LNCaP clone FGC (cell line): ENCODE measurements at places on chromosomes 6 and 20.

DNA sequence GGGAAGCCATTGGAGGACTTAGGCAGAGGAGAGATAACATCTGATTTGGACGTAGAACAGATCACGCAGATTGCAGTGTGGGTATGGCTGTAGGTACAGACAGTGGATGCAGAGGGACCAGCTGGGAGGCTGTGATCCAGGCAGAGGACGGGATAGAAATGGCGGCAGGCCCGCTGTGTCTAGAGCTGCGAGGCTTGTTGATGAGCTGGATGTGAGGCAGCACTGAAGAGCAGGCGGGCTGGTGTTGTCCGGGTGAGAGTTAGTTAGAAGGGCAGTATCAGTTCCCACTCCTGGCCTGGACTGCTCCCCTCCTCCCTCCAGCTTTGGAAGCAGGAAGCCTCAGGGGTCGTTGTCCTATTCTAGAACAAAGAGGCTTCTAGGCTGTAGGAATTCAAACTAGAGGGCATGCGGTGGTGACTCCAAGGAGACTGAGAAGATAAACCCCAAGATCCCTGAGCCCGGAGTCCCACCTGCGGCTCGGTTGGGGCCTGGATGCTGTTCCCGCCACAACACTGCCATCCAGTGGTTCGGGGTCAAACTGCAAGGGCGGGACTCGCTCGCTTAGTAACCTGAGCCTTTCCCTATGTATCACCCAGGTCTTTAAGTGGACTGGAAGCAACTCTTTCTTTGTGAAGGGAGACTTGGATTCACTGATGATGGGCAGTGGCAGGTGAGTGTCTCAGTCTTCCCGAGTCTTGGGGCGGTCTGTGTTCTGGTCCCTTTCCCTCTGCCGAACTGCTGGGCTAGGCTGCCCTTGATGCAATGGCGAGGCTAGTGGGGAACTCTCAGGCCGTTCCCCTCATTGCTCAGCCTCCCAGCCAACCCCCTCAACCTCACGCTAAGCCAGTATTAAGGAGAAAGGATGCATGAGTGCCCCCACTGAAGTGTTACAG is 11.2 kb downstream of the TLDC2 start:
- peak; percentile 31 for DNase-seq

GRCh38 chr6:114747995-114748625 is 405.3 kb upstream of the HS3ST5 start:
- no peak for DNase-seq

- DNase-seq = no peak
These were observed 6.3 kb upstream of the NXT1 start for GRCh38 chr20:23344336-23344735.

DNA sequence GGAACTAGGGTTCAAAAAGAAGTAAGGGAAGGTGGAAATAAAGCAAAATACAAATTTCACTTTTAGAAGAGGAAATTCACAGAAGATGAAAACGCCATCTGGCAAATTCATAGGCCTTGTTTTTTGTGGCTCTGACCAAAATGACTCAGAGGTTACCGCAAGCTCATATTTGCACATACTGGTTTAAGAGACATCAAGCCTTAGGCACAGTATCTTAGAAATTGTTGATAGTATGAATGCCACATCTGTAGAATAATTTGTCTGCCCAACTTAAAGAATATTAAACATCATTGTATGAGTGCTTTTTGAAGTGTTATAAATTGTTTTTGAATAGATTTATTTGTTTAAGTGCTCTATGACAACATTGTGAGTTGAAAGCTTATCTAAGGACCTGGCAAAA is 10.6 kb downstream of the TAAR1 start:
- DNase-seq = no peak

DNA sequence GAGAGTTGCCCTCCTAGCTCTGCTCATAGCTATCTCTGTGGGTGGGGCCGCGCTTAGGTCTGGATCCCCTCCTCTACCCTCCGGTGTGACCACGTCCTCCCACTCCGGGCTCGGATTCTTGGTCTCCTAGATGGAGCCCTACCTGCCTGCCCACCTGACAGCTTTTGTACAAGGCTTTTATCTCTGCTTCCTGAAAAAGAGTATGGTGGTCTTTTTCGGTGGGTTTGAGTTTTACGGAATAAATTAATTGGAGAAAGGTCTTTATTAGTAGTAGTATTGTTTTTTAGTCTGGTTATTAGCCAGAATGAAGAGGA is 773 bp downstream of the SMAP1 start:
- DNase-seq = no peak

- no peak for DNase-seq
These were observed 13.8 kb downstream of the FOXQ1 start for GRCh38 chr6:1325461-1326309.

GRCh38 chr20:7375905-7376304 is 564.4 kb downstream of the HAO1 start:
- DNase-seq = no peak

DNA sequence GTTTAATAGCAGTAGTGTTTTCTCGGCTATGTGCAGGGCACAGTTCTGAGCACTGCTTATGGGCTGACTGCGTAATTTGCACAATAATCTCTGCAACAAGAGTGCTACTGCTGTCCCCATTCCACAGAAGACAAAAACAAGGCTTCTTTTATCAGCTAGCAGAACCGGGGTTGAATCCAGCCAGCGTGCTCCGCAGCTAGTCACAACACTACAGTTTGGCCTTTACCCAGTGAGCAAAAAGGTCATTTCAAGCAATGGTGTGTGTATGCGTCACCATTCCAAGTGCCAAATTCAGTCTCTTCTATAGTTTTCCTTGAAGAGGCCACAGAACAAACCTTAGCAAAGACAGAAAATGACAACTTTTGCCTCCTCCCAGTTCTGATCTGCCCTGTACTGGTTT is 61.1 kb downstream of the LRFN2 start:
- no peak for DNase-seq

- DNase-seq = no peak
These were observed 32.7 kb upstream of the C20orf203 start for GRCh38 chr20:32706486-32706885.

DNA sequence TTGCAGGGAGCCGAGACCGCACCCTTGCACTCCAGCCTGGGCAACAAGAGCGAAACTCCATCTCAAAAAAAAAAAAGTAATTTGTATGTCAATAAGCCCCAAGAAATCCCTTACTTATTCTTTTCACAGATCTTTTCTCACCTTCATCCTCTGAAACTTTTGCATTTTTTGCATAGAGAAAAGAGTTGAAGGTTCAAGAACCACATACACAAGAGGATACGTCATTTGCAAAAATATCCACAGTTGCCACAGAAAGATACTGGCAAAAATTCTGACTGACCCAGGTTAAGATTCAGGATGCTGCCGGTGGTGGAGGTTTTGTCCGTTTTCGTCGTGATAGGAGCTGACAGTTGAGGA is 94.5 kb downstream of the ZMYND8 start:
- DNase-seq = no peak

DNA sequence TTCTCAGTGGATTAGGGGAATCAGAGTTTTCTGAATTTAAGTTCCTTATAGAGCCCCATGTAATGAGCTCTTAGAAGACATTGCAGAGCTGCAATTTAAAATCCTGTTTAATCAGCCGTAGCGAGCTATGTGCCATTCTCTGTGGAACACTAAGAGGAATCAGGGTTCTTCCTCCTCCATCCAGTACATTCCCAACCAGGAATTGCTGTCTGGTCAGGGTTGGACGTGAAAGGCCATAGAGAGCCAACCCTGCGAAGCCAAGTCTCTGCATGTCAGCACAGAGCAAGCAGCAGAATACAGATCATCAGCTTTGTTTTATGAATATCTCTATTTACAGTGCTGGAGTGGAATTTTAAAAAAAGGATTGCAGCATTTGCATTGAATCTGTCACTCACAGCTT is 366.0 kb downstream of the LAMA2 start:
- DNase-seq = no peak

GRCh38 chr6:136654086-136654485 is 103.9 kb upstream of the MAP7 start:
- DNase-seq = no peak

DNA sequence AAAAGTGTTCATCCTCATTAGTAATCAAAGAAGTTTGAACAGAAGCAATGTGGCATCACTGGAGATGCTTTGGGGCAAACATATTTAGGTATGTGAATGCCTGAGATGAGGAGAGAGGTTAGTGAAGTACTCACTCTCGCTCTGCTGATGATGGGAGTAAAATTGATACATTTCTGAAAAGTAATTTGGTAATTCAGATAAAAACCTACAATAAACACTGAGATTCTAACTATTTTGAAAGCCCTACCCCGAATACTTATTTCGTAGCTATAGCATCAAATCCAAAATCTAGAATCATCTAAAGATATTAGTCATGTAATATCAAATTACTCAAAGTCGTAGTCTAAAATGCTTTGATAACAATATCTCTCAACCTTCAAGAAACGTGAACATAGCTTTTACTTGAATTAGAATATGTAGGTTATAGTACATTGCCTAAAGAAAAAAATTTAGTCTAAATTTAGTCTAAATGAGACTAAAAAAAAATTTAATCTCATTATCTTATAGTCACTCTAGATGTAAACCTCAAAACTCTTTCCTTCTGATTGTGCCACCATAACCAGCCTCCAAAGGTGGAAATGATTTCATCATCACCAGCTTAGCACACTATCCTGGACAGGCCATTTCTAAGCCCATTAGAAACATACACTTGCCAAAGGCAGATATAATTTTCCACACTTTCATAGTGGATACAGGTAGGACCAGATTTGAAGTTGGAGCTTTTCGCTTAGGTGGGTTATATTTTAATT is 232.5 kb upstream of the TAB2 start:
- no peak for DNase-seq

GRCh38 chr20:47557791-47558190 is 56.1 kb downstream of the NCOA3 start:
- DNase-seq = no peak

GRCh38 chr6:37396571-37397180 is 36.3 kb upstream of the CMTR1 start:
- DNase-seq = no peak

GRCh38 chr6:42879372-42880239 is at the start of gene RPL7L1:
RPL7L1 (plus strand) TSS chr6:42879616; CDS start chr6:42879911, 295 bp downstream.
- peak; percentile 62 for DNase-seq

DNA sequence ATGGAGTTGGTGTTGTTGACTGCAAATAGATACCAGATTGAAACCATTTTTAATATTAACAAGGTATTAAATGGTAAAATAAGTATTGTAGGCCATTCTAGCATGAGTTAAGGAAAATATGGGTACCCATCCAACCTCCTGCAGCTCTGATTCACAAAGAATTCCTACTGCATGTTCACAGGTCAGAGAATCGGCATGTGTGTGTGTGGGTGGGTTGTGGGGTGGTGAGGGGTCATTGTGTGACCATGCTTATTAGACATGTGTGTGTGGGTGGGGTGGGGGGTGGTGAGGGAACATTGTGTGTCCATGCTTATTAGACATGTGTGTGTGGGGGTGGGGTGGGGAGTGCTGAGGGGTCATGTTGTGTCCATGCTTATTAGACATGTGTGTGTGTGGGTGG is 3.2 kb downstream of the IYD start:
- no peak for DNase-seq

GRCh38 chr6:44422531-44422930 is 35.0 kb downstream of the CDC5L start:
- no peak for DNase-seq

- no peak for DNase-seq
These were observed 18.8 kb downstream of the PRDM1 start for GRCh38 chr6:106104941-106105340.

- DNase-seq = no peak
These were observed 332.6 kb downstream of the NRN1 start for GRCh38 chr6:5674141-5674540.
